ENCODE measurements at places on chromosomes 3 and 15.

GRCh38 chr3:177932750-177933660 lies 603.2 kb upstream of the KCNMB2 start:
- peak; percentile 30 for DNase-seq

DNA sequence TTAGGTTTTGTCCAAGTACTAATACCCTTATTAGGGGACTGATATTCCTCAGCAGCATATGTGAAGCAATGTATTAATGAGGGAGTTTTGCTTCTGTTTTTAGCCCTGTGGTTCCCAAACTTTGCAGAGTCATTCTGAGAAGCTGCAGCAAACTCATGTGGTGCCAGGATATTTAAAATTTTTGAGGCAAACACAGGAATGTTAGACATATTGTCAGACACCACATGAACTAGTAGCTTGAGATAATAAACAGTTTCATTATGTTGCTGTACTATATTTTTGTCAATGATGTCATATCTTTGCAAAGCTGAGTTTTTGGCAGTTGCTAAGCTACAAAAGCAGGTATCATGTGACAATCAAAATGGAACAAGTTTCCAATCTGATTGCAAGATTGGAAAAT lies 36.6 kb downstream of the ATP6V1A start:
- peak; percentile 91 for DNase-seq

GRCh38 chr15:40500568-40501330 lies 30.0 kb downstream of the CHST14 start:
- peak; percentile 63 for DNase-seq

DNA sequence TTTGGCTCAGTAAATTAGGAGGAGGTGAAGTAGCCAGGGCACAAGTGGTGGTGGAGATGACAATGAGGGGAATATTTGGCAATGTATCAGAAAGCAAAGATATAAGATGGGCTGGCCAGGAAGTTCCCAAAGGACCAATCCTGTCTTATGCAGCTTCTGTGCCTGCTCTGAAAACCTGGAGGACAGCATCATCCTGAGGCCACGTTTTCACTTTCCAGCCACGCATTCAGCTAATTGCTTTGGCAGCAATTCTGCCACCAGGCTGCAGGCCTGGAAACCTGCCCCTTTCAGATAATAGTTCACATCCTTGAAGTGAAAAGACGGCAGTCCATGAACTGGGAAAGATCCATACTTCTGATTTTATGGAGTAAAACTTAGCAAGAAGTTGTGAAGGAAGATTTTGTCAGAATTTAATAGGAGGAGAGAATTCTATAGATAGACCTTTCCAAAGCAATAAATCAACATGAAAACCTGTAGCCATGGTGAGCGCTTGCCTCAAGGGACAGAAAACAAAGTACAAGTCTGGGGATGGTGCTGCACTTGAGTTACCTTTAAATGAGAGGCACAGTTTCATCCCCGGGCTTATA lies 682.5 kb downstream of the GRM7 start:
- no peak for DNase-seq

DNA sequence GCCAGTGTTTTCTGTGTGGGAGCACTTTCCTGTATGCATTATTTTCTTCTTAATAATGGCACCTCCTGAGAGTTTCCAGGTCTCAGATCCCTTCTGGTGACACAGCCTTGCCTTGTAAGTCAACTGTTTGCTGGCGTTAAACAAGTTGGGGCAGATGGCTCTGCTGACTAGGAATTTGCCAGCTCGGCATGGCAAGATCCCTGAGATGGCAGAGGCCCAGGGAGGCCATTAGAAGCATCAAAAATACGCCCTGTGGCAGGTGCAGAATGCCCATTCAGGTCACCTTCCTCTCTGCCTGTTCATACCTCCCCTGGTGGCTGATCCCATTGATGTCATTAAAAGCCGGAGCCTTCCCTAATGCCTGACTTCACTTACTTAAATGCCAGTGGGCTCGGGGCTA lies 320.9 kb upstream of the CTDSPL start:
- DNase-seq = no peak

GRCh38 chr3:45889337-45889736 lies 3.0 kb downstream of the CCR9 start:
- DNase-seq = no peak

GRCh38 chr3:29374226-29374625 lies 93.4 kb downstream of the RBMS3 start:
- DNase-seq = peak; percentile 3
